ENCODE measurements at places on chromosomes 5 and 9.

DNA sequence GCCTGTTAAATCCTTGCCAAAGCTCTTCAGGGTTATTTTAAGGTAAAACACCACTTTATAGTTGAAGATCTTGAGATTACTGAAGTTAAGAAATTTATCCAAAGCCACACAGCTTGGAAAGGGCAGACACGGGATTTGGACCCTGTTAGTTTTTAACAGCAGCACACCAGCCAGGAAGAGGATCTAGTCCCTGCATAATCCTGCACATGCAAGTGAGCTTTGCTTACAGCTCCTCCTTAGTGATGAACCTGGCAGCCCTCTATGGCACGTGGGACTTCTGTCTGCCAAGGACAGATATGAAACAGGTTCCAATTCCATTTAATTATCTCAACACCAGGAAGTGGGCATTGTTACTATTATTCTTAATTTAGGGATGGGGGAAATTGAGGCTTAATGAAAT, 108.7 kb downstream of the TRIM32 start:
- DNase-seq, result no peak

DNA sequence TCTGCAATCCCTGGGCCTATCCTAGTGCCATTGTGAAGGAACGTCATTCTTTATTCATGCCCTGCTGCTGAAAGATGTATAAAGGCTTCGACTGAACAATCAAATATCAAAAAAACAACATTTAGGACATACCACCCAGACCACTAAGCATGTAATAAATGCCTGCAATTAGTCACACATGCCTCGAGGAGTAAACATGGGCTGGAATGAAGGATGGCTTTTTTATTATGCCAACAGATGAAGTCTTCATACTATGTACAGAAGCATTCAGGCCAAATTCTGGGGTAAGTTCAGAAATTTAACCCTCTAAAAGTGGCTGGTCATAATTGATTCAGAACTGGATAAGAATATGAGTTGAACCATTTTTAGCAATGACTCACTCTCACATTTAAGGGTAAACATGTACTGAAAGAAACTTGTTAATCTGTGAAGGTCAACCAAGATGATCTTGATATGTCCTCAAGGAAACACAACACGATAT, 38.1 kb downstream of the FAM240B start:
- no peak for DNase-seq

DNA sequence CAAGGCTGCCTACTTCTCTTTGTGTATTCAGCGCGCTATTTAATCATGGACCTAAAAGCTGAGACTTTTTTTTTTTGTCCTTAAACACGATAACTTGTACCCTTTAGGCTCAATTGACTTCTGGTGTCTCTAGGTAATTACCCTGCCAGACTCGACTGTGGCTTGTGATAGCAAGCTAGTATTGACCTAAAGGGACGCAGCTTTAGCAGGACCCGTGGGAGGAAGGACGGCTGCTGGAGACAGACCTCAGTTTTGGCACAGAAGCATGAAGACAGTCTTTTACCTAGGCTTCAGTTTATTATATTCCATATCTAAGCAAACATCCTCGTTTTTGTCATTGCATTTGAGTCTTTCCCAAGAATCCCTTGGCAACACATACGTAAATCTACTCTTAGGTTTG, 115.3 kb downstream of the SMC2 start:
- DNase-seq, result no peak

GRCh38 chr5:66477596-66477995, 118.6 kb upstream of the MAST4 start:
- DNase-seq, result no peak

GRCh38 chr5:86881493-86882090, 263.9 kb downstream of the COX7C start:
- DNase-seq, result no peak

DNA sequence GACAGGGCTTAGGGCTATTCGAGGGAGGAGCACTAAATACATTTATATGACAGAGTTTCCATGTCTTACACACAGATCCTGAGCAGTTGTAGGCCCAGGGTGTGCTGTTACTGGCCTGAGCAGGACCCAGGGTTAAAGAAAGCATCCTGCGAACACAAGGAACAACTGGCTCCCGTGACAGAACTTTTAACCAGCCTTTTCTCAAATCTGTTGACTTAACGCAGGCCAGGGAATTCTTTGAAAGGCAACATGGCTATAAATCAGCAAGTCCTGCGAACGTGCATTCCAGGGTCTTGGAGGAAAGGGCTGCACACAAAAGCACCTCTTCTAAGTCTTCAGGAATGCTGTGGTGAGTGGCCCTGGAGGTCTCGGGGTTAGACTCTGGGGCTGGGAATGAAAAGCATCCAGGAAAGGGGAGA, 45.2 kb upstream of the ANKRD55 start:
- peak; percentile 92 for DNase-seq

DNA sequence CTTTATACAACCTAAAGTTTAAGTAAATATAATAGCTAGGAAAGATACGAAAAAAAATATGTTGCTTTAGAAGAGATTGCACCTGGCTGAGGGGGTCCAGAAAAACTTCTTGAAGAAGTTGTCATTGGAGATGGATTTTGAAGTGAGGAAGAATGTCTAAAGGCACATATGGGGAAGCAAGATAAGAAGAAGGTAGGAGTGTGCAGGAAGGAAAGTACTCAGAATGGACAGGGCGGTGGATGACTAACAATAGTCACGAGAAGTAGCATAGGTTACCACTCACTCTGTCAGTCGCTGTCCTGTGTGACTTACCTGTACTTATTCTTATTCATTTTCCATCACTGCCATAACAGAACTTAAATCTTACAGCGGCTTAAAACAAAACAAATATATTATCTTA, 251.6 kb downstream of the GRIA1 start:
- DNase-seq, result no peak

DNA sequence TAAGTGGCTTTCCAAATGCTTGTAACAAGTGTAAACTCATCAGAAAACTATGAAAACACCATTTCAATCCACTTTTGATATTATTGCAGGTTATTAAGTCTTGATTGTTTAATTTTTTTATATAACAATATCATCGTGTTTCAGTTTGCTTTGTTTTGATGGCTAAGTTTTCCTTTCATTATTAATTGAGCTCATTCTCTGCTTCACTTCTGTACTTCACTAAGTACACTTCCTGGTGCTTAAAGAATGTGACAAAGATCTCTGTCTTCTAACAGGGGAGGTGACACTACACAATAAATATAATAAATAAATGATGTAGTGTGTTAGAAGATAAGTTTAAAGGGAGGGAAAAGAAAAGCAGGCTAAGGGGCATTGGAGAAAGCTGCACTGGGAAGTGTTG, 13.0 kb upstream of the RAD23B start:
- DNase-seq, result no peak

- no peak for DNase-seq
Observed at GRCh38 chr5:123359454-123360200, 63.6 kb downstream of the CEP120 start.

GRCh38 chr5:168165221-168165914, 126.1 kb upstream of the WWC1 start:
- DNase-seq, result no peak

DNA sequence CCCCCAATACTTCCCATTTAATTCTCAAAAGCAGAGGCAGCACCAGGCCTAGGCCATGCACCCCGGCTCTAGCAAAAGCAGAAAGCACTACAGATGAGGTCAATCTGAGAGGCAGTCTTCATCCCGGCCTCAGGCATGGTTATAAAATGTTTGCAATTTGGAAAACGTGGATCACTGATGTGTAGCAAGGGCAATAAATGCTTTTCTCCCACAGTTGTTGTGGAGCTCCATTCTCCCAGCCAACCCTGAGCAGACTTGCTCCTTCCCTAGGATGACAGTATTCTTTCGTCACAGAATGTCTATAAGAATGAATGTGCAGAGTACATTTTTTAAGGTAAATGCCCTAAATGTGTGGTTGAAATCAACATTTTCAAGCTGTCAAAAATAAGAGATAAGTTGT, 157.3 kb upstream of the DAPK1 start:
- no peak for DNase-seq

DNA sequence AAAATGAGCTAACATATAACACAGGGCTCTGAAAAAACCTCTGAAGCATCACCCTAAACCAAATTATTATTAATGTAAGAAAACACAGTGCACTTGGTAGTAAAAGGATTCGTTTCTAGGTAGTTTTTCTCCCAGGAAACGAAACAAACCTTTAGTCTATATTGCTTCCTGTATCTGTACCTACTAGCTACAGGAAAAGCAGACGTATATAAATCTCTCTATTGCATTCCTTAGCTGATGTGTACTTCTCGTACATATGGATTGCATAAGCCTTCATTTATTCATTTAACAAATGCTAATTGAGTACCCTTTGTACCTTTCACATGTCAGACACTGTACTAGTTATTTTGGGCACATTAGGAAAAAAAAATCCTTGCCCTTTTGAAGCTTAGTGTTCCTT, 85.0 kb upstream of the RASA1 start:
- no peak for DNase-seq

GRCh38 chr9:76725011-76725546, 39.2 kb upstream of the PCA3 start:
- DNase-seq, result no peak

GRCh38 chr5:166014256-166014655, 2277.2 kb upstream of the WWC1 start:
- no peak for DNase-seq

- DNase-seq, result no peak
Observed at GRCh38 chr5:60993425-60993824, 48.4 kb downstream of the NDUFAF2 start.

DNA sequence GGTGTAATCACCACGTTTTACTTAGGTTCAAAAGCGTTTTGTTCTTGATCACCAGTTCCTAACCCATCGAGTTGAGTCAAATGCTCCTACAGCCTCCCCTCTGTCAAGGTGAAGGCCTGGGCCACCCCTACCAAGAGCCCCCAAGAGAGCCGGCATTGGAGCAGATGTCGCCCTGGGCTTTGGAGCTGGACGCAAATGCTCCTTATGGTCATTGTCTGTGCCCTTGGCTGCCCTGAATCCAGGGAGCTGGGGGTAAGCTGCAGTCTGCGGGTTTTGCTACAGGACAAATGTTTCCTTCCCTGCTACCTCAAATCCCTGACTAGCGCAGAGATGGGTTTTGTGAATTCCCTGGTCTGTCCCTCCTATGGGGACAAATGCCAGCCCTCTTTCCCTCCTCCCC, 4.9 kb downstream of the RNF183 start:
- DNase-seq, result no peak

GRCh38 chr5:143065996-143066522, 295.9 kb downstream of the ARHGAP26 start:
- DNase-seq, result no peak

GRCh38 chr5:127696683-127697082, 6.5 kb upstream of the CCDC192 start:
- DNase-seq, result peak; percentile 3

DNA sequence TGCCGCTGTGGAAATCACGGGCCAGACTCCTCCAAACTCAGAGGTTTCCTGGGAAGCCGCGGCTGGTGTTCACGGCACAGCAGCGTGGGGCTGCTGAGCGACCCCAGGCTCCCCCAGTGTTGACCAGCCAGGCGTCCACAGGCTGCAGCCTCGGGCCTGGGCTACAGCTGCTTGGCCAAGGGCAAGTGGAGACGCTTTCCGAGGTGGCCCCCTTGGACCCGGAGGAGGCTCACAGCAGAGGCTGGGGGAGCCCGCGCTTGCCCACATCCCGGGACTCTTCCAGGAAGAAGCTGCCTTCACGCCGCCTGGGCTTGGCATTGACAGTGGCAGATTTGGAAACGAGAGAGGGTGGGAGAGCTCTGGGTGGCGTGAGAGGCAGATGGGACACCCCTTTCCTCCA, 53.1 kb upstream of the FCN2 start:
- no peak for DNase-seq

- no peak for DNase-seq
Observed at GRCh38 chr9:76560481-76560922, 101.5 kb downstream of the GCNT1 start.

DNA sequence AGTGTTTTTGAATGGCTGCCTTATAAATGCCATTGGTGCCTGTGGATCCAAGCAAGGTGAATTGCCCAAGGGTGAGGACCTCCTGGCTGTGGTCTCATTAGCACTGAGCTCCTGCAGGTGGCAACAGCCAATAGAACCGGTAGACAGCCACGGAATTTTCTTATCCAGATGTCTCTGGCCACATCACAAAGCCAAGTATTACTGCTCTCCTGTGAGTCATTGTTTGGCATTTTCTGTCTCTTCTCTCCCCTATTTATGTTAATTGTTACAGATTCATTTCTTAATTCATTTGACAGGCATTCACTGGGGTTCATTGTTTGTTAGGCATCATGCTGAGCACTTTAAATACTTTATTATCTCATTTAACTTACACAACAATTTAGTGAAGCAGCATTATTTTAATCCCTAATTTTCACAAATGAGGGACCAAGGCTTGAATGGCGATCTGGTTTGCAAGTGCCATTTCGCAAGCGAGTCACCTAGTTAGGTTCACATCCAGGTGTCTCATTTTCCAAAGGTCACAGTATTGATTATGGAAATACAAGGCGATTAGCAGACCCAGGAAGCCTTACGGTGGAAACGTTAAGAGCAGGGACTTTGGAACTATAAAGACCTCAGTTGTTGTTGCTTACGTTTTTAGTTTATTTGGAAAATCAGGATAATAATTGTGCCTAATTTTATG, 58.2 kb upstream of the DPYSL3 start:
- DNase-seq, result peak; percentile 53

DNA sequence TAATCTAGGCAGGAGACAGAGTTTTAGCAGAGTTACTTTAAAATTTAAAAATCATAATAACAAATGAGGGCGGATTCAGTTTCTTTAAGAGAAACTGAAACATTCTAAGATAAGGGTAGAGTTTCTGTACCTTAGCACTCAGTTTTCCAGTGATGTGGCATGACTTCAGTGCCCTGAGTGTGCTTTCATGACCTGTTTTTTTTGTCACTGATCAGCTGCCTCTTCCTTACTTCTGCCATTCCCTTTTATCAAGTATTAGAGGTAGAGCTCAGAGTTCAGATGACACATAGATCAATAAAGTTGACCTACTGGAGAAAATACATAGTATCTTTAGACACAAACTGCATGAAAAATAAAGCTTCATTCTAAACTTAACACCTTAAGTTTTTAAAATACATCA, 82.3 kb downstream of the ERMP1 start:
- no peak for DNase-seq

GRCh38 chr5:132788990-132789886, 12.2 kb upstream of the SEPTIN8 start:
- DNase-seq, result no peak

DNA sequence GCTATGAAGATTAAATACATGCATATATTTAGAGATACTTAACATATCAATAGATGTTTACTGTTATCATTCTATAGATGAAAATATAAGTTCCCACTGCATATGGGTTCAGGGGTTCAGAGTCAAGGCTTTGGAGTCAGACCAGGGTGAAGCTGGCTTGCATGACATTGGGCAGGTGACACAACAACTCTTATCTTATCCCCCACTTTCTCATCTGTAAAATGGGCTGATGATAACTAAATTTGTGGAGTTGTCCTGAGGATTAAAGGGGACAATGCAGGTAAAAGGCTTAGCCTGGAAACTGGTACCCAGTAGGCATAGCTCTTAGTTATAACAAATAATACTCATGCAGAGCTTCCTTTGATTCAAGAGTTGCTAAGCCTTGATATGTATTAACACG, 72.6 kb upstream of the BRINP1 start:
- DNase-seq, result no peak

- DNase-seq, result no peak
Observed at GRCh38 chr9:90142580-90142979, 500.0 kb downstream of the DIRAS2 start.

GRCh38 chr9:112003538-112003937, 106.9 kb downstream of the UGCG start:
- no peak for DNase-seq

- DNase-seq, result no peak
Observed at GRCh38 chr5:9387879-9388278, 158.0 kb downstream of the SEMA5A start.

- peak; percentile 13 for DNase-seq
Observed at GRCh38 chr5:56696900-56697299, 118.4 kb upstream of the MAP3K1 start.

Data from AG04450 (cell line).